ENCODE measurements at places on chromosomes 12 and 14.

DNA sequence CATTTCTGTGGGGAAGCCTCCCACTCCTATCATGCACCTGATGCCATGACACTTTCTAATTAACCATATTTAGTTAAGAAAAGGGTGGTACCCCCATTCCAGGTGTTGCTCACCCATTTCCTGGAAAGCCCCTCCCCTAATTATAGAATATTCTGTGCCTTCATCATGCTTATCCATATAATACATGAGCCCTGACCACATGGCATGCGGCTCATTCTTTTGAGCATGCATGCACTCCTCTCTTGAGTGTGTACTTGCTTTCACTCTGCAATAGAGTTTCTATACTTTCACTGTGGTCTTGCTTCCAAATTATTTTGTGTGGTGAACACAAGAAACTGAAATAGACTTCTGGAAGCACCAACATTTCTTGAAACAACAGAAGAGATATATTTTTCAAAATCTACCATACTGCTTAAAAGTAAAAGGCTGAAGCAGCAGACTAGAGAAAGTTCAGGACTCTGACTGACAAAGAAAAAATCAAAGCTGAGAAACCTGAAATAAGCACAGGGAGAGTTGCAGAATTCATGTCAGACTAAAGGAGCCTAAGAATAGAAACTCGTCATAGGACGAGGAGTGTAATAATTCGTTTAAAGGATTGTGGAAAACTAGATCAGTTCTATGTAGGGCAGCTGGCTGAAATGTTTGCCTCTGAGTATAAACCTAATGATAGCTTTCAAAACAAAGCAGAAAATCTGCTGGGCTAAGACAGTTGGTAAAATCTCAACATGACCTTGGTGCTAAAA, 144.8 kb downstream of the KITLG start:
- no peak for DNase-seq

GRCh38 chr12:80798281-80798680, 81.6 kb downstream of the MYF5 start:
- no peak for DNase-seq

GRCh38 chr14:96261053-96261452, 5.0 kb downstream of the BDKRB1 start:
- DNase-seq: no peak

DNA sequence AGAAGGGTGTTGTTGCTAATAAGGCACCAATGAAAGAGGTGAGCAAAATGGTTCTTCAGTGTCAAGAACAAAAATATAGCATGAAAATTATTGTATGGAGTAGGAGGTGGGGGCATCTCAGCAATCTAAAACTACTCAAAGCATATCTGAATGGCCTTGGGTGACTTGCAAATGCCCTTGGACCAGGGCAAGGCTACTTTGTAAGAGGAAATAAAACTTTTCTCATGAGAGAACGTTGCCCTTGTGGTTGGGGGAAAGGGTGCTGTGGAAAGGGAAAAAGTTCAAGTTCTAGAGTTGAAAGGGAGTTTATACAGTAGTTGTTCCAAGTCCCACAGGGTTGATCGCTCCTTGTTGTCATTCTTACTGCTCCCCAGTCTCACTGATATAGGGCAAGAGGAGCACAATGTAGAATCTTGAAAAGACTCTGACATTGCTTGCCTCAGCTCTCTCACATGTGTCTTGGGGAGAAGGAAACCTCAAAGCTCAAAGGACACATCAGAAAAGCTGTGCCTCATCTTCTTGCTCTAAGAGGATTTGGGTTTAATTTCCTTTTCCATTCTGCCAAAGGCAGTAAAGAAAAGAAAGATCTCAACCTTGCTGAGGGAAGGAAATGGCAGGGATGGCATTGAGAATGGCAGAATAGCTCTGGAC, 270.5 kb downstream of the DUSP6 start:
- no peak for DNase-seq

DNA sequence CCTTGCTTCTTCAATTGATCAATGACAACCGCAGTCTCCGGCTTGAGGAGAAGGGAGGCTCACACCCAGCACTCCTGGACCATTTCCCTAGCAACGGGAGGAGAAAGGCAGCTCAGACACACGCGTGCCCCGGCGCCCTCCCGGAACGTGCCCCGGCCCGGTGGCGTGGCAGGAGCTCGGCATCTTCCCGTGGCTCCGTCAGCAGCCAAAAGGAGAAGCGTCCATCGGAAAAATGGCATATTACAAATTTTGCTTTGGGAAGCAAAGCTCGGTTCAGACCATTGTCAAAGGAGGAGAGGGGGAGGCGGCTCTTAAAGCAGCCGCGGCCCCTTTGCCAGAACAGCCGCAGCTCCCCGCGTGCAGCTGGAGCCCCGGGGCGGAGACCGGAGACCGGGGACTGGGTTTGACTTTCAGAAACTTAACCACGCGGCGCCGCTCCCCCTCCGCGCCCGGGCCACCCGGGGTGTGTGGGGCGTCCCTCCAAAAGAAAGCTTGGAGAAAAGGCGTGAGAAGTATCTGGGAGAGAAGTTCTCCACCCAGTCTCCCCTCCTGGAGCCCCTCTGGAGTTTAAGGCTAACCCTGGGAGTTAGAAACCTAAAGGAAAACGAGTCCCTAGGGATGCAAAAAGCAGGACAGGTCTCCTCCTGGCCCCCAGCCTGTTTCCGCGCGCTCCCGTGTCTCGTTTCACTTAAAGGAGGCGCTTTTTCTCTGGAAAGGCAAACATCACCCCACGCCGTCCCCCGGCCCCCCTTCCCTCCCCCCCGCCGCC, 545 bp downstream of the PPFIA2 start:
- DNase-seq: no peak
